ENCODE measurements at places on chromosomes 4 and X. TPM values are rescaled to one million over a fixed set of nuclear protein-coding genes. Genes with fewer than 3 reads are reported as not detected.

Gene FOXR2
- total RNA-seq = not detected

Gene FRMD7
- total RNA-seq = not detected

Gene RS1
- 6.3 TPM for total RNA-seq

Gene TMEM131L
- total RNA-seq = 40.6 TPM

Gene FAM47E
- 10.7 TPM for total RNA-seq

Gene STPG2
- 1.6 TPM for total RNA-seq

Gene REPS2
- total RNA-seq = 18.4 TPM

Gene MAGEC1
- 0.48 TPM for total RNA-seq

Gene GSPT2
- 7.8 TPM for total RNA-seq

Gene SLC9B1
- total RNA-seq = 4.6 TPM

Gene AFM
- total RNA-seq = 0.09 TPM

Gene SCFD2
- total RNA-seq = 28.7 TPM

DNA sequence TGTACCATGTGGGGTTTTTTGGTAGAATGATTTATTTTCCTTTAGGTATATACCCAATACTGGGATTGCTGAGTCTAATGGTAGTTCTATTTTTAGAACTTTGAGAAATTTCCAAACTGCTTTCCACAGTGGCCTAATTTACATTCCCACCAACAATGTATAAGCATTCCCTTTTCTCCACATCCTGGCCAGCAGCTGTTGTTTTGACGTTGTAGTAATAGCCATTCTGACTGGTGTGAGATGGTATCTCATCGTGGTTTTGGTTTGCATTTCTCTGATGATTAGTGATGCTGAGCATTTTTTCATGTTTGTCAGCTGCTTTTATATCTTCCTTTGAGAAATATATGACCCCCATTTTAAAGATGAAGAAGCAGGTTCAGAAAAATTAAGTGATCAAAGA lies 153.7 kb downstream of the CBR4 start:
- H3K4me1 ChIP-seq = no peaks in the 10 kb centered on the region
- peak; percentile 21 for DNase-seq
- peaks cover 19% of the 10 kb centered on the region for H3K36me3 ChIP-seq
- no peaks in the 10 kb centered on the region for H3K27me3 ChIP-seq
- H3K4me3 ChIP-seq = no peak overlapping the region
- H3K27ac ChIP-seq = no peak overlapping the region

DNA sequence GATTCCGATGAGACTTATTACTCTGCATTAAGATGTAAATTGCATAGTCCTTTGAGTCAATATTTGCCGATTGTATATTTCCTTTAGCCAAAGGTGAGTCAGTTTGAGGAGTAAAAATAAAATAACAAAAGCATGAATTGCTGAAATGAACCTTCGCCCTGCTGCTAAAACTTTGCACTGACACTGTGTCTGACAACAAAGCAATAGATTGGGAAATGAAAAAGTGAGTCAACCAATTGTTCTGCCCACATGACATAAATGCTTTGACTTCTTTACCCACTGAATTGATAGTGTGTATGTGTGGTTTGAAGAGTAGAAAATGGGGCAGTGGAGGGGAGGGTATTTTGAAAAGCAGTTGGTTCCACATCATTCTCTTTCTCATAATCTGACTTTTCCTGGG lies 88.4 kb upstream of the AFF2 start:
- H3K4me1 ChIP-seq = no peaks in the 10 kb centered on the region
- H3K4me3 ChIP-seq = no peak overlapping the region
- no peaks in the 10 kb centered on the region for H3K27me3 ChIP-seq

DNA sequence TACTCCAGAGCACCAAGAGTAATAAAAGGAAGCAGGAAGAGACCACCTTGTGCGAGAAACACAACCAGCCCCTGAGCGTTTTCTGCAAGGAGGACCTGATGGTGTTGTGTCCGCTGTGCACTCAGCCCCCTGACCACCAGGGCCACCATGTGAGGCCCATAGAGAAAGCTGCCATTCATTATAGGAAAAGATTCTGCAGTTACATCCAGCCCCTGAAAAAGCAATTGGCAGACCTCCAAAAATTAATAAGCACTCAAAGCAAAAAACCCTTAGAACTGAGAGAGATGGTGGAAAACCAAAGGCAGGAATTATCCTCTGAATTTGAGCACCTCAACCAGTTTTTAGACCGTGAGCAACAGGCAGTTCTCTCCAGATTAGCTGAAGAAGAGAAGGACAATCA lies 5.7 kb downstream of the TRIM75 start:
- no peak for DNase-seq
- H3K27me3 ChIP-seq = no peaks in the 10 kb centered on the region
- H3K27ac ChIP-seq = no peak overlapping the region
- no peaks in the 10 kb centered on the region for H3K4me1 ChIP-seq
- no peaks in the 10 kb centered on the region for H3K36me3 ChIP-seq

- H3K27ac ChIP-seq = no peak overlapping the region
- H3K4me3 ChIP-seq = no peak overlapping the region
- DNase-seq = peak; percentile 14
- H3K27me3 ChIP-seq = no peaks in the 10 kb centered on the region
- no peaks in the 10 kb centered on the region for H3K4me1 ChIP-seq
- no peaks in the 10 kb centered on the region for H3K36me3 ChIP-seq
Observed at GRCh38 chr4:102447413-102447812, 53.7 kb upstream of the NFKB1 start.

GRCh38 chrX:133370696-133371275 lies 44.5 kb downstream of the GPC4 start:
- H3K27ac ChIP-seq = no peak overlapping the region
- no peak overlapping the region for H3K4me3 ChIP-seq
- DNase-seq = no peak
- H3K27me3 ChIP-seq = peaks cover 4% of the 10 kb centered on the region
- H3K36me3 ChIP-seq = no peaks in the 10 kb centered on the region
- no peaks in the 10 kb centered on the region for H3K4me1 ChIP-seq

DNA sequence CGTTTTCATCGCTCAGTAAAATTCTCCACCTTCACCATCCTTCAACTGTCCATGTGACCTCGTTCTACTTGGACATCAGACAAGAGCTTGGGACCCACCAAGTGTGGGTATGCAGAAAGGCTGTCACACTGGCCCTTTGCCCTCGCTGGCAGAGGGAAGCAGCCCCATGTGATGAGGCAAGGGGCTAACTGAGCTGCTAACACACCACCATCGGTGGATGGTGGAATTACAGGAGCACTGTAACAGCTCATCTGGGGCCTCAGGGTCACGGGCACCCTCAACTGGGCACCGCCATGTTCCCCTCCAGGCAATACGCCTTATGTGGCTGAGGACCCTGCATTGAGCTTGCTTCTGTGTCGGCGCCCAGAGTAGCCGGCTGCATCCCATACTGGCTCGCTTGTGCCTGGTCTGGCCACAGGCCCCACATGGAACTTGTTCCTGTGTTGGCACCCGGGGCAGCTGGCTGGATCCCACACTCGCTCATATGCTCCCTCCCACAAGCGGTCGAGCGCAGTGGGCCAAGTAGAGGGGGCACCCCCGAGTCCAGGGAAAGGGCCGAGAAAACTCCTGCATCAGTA lies 109.5 kb downstream of the TAB3 start:
- no peak for DNase-seq
- no peaks in the 10 kb centered on the region for H3K4me1 ChIP-seq
- H3K27me3 ChIP-seq = no peaks in the 10 kb centered on the region
- H3K4me3 ChIP-seq = no peak overlapping the region
- no peaks in the 10 kb centered on the region for H3K36me3 ChIP-seq

GRCh38 chr4:186943411-186943810 lies 219.8 kb upstream of the FAT1 start:
- no peaks in the 10 kb centered on the region for H3K4me1 ChIP-seq
- no peak for DNase-seq
- no peak overlapping the region for H3K4me3 ChIP-seq
- H3K27me3 ChIP-seq = no peaks in the 10 kb centered on the region

DNA sequence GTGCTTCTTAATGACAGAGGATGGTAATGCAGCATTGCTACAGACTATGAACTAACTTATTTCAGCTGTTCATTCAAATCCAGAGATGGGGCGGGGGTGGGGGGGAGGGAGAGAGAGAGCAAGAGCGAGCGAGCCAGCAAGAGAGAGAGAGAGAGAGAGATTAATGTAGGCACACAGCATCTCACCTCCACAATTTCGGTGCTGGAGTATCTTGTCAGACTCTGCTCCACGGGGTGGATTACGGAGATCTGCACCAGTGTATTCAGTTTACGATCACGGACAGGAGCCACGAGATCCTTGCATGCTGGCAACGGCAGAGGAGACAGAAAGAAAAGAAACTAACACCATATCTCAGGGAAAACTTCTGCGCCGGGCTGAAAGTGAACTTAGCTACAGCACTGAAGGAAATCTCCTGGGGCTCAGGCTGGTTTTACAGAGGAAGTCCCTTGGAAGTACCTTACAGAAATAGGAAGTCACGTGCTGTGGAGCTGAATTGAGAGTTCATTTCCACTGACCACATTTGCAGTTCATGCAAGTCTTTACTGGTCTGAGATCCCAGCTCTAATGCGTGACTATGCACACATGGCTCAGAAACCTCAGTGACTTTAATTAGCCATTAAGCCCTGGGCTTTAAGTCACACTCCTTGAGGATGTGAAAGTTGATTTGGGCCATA lies 440.9 kb downstream of the INPP4B start:
- H3K4me3 ChIP-seq = peak overlapping the region; percentile 40
- no peaks in the 10 kb centered on the region for H3K36me3 ChIP-seq
- H3K27ac ChIP-seq = peak overlapping the region; percentile 82
- peaks cover 10% of the 10 kb centered on the region for H3K4me1 ChIP-seq
- peak; percentile 85 for DNase-seq

- H3K4me1 ChIP-seq = peaks cover 8% of the 10 kb centered on the region
- DNase-seq = no peak
- H3K4me3 ChIP-seq = no peak overlapping the region
Observed at GRCh38 chr4:6840062-6840976, 57.8 kb downstream of the KIAA0232 start.

- no peak for DNase-seq
- H3K4me3 ChIP-seq = no peak overlapping the region
- peaks cover 29% of the 10 kb centered on the region for H3K27me3 ChIP-seq
- no peaks in the 10 kb centered on the region for H3K36me3 ChIP-seq
Observed at GRCh38 chrX:40173143-40174000, 75.6 kb upstream of the BCOR start.

GRCh38 chr4:187426511-187426910 lies 569.1 kb upstream of the ZFP42 start:
- H3K4me3 ChIP-seq = no peak overlapping the region
- H3K27ac ChIP-seq = no peak overlapping the region
- no peak for DNase-seq
- H3K4me1 ChIP-seq = no peaks in the 10 kb centered on the region
- no peaks in the 10 kb centered on the region for H3K27me3 ChIP-seq
- no peaks in the 10 kb centered on the region for H3K36me3 ChIP-seq

DNA sequence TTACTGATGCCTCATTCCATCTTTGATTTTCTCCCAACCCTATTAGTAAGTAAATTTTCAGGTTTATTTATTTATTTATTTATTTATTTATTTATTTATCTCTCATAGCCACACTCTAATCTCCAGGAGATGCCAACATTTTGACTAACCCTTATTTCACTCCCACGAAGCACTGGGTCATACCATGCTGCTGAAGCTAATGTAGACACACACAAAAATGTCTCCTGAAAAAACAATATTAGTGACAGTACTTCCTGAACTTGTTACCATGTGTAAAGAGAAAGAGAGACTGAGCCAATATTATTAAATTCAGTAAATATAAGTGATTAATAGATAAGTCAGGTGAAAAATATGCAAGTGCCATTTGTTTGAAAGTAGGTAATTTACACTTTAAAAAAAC lies 402.7 kb downstream of the C4orf33 start:
- no peak overlapping the region for H3K4me3 ChIP-seq
- H3K36me3 ChIP-seq = no peaks in the 10 kb centered on the region
- no peak for DNase-seq

DNA sequence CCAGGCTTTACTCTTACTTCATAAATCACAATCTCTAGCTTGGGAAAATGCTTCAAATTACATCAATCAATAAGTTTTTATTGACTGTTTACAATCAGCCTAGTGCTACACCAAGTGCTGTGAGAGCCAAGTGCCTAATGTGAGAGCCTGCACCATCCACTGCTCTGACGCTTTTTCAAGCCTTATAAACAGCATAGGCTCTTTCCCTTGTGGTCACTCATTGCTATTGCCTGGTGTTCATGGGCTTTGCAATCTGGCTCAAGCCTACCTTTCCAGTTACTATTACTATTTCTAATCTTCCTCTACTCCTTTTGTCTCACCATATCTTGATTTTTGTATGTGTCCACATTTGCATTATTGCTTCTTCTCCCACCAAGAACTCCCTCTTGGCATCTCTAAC lies 77.0 kb downstream of the REELD1 start:
- H3K4me1 ChIP-seq = no peaks in the 10 kb centered on the region
- no peak overlapping the region for H3K27ac ChIP-seq
- no peak overlapping the region for H3K4me3 ChIP-seq
- DNase-seq = no peak
- H3K27me3 ChIP-seq = no peaks in the 10 kb centered on the region
- no peaks in the 10 kb centered on the region for H3K36me3 ChIP-seq
